ENCODE measurements at places on chromosomes 5 and 9.

DNA sequence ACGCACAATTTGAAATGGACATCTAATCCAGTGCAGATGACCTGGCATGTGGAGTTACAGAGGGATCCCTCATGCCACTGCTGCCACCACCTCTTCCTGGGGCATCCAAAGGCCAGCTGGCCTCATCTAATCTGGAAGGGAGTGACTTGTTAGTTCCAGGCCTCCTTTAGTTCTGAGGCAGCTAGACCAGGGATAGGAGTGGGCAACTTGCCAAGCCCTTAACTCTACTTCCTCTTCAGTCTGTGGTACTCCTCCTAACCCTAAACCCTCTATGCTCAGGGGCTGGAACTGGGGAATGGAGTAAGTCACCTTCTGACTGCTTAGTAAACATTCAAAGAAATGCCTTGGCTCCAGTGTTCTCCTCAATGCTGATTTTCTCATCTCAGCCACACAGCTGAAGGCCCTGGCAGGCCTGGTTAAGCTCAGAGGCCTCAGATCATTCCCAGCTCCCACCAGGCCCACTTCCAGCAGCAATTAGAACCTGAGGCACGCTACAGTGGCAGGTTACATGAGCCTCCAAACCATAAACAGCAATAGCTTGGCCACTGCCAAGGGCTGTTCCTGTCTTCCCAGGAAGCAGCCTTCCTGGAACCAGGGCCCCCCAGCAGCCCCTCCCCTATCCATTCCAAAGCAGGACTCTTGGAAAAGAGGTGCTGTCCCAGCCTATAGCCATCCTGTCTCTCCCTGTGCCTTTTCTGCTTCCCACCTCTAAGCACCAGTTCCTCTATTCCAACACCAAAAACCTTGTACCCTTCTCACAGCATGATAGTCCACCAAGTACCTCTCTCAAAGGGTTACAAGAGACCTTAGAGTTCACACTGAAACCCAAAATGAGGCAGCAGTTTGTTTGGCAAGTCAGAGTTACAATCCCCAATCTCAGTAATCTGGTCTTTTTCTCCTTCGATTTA lies 2.0 kb downstream of the EIF4EBP3 start:
- DNase-seq = no peak

DNA sequence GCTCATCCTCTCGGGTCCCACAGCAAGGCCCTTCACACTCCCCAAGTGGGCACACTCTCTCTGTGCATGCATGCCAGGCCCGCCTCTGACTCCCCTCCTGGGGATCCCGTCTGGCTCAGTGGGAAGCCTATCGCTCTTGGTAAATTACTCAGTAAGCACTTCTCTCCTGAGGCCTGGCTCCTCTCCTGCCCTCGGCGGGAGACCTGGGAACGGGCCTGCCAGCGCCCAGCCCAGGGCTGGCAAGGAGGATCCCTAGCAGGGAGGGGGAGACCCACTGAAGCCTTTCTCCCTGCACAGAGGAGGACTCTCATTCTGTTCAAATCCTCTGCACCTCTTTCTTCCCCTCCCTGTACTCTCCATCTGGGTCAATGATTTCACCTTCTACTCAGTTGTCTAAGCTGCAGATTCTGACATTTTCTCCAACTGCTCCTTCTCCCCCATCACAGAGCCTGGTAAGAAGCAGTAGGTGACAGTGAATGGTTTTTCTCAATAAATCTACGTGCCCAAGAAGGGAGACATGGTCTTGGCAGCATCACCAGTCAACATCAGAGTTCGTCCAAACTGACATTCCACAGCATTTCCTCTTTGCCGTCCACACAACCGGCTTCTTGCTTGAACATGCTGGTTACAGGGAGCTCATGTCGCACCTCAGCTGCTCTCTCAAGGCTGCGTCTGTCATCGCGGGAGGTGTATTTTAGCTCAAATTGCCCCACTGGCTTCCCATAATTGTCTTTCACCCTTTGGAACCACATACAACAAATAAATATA lies 81.9 kb downstream of the GPR21 start:
- DNase-seq = no peak

DNA sequence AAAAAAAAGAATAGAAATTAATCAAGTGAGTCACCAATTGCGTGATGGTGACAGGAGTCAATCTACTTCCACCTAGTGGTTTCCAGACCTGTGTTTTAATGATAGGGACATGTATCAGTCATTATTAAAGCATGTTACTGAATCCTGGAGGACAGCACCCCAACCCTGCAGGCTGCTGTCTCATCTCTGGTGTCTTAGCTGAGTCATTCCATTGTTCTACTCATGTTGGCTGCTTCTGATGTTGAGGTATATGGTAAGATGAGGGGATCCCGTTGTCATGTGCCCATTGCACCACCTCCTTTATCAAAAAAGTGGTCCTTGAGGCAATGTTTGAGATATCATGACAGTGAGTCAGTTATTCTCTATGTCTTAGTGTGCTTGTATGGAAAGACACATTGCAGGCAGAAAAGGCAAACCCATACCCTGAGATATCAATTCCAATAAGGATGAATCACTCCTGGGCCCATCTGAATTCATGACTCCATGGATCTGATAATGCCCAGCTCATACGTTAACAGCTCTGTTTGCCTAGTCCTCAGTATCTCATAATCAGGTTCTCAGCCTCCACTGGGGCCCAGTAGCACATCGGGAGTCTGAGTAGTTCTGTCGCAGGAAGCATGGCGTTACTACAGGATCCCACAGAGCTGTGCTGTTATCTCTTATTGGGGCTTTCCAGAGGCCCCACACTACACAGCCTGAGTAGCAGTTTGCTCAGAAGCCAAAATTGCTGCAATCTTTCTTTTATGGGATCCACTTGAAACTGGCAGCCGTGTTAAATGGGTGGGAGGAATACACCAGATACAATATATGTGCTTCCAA lies 31.2 kb downstream of the HMGCS1 start:
- DNase-seq = no peak

DNA sequence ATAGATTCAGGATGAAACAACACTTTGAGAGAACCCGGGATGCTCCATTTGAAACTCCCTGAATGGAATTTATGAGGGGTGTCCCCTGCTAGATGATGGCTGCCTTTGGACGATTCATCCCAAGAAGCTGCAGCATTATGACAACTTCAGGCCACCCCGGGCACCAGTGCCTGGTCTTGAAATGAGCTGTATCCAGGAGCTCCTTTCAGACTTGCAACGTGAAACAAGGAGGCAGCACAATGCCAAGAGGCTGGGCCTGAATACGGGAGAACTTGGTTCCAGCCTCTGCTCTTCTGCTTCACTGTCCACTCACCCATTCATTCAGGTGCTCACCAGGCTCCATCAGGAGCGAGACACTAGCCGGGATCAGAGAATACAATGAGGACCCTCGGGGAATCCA lies 78.3 kb downstream of the STK10 start:
- no peak for DNase-seq

GRCh38 chr5:38662090-38662489 lies 105.6 kb upstream of the LIFR start:
- no peak for DNase-seq

DNA sequence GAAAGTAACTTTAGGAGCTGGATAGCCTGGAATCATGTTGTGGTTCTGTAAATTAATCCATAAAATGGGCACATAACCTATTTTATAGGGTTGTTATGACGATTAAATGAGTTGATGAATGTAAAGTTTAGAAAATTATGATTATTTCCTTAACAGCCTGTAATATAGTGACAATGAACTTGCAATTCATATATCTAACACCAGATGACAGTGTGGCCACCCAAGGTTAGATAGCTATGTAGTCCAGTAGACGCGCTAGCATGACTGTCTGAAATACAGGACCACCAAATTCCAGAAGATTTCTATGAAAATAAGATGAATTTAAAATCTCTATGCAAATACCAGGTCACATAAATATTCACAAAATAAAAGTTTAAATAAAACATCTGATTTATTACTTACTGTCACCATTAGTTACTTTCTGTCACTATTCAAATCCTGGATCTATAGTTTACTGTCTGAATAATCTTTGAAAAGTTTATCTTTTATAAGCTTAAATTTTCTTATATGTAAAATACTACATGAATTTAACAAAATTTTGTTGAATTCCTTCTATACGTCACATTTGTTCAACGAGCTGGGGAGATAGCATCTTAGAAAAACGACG lies 26.1 kb upstream of the MACIR start:
- DNase-seq = peak; percentile 39

Data from Panc1 (cell line).